ENCODE measurements at places on chromosomes 5 and 9.

DNA sequence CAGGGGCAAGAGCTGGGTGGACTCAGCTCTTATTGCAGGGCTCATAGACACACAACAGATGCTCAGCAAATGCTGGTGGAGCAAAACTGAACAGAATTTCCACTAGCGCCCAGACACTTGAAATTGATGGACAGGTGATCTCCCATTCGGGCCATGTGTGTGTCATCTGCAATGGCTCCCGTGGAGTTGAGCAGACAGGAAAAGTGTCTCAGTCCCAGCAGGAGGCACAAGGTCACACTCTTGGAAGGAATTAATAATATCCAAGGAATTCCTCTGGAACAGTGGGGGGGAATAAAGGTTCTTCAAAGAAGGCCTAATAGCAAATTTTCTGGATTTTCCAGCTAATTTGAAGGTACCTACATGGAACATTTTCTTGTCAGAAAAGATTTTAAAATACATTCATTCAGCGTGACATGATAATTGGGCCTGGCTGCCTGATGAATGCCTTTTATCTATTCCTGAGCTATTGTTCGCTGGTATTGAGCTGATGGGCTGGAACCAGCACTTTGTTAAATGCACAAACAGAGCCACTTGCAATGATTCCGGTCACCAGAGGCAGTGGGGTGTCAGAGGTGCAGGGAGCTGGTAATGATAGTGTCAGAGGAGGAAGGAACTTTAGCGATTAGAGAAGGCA is 31.5 kb upstream of the ALDH1B1 start:
- DNase-seq = no peak

DNA sequence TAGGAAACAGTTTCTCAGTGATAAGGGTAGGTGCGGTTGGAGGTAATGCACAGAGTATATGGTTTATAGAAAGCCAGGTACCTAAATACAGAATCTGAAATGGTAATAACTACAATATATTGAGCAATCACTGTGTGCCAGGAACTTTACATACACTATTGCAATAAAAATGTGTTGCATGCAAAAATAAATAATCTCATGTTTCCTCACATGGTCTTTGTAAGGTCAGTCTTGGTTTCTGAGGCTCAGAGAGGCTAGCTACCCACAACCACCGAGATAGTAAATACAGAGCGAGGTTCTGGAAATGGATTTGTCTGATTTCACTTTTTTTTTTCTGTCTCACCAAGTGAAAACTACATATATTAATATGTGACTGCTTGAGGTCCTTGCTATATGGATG is 128.9 kb downstream of the CAMK4 start:
- DNase-seq = no peak

DNA sequence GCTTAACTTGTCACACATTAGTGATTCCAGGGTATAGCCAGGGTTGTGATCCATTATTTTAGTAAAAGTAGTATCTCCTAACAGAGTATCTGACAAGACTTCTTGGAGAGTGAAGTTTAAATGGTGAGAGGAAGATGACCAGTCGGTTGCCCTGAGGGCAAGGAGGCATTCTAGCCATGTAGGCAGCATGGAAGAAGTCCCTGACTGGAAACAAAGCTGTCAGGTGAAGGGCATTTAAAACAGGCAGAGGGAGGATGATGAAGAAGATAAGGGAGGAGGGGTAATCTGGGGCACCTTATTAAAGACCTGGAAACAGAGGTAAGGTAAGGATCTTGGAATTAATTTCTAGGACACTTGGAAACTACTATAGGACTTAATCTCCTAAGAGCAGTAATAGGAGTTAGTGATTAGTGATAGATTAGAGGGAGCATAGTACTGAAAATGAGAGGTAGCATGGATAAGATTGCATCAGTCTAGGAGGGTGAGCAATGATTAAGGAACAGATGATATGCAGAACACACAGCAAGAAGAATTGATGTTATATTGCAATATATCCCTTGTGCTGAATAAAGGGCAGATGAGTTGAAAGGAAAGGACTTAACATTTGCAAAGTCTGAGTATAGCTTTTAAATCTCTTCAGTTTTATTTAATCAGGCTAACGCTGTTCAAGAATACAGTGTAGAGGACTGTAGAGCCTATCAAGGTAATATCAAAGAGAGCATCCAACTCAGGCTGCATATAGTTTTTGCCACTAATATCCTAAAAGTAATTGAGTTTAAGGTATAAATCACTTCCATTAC is 9.6 kb downstream of the KIF2A start:
- DNase-seq = no peak

GRCh38 chr5:67221487-67222242 is 25.1 kb upstream of the CD180 start:
- DNase-seq = no peak
